ENCODE measurements at places on chromosomes 1 and 21. TPM values are rescaled to one million over a fixed set of nuclear protein-coding genes. Genes with fewer than 3 reads are reported as not detected.

GRCh38 chr1:234326497-234327366 is 46.5 kb upstream of the COA6 start:
- DNase-seq, result peak; percentile 75

Gene FNDC5
- total RNA-seq, result not detected

Gene SLAMF1
- total RNA-seq, result 70.3 TPM

GRCh38 chr1:68051475-68051874 is 1.0 kb upstream of the DIRAS3 start:
- no peak for DNase-seq

GRCh38 chr1:86741947-86742572 is 37.7 kb downstream of the SH3GLB1 start:
- peak; percentile 48 for DNase-seq

DNA sequence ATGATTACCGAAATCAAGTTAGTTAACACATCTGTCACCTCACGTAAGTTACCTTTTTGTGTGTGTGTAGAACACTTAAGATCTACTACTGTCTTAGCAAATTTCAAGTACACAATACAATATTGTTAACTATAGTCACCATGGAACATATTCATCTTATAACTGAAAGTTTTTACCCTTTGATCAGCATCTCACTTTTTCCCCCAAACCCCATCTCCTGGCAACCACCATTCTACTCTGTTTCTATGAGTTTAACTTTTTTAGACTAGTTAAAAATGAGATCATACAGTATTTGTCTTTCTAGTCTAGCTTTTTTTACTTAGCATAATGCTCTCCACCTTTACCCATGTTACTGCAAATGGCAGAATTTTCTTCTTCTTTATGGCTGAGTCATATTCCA is 124.7 kb downstream of the RABGAP1L start:
- no peak for DNase-seq

Gene CHD5
- total RNA-seq, result not detected

GRCh38 chr1:29633771-29634170 is 397.4 kb downstream of the PTPRU start:
- no peak for DNase-seq

- DNase-seq, result no peak
Measured at GRCh38 chr1:201349092-201349491, 28.4 kb downstream of the TNNT2 start.

GRCh38 chr1:60059468-60059867 is 14.1 kb downstream of the C1orf87 start:
- DNase-seq, result no peak

DNA sequence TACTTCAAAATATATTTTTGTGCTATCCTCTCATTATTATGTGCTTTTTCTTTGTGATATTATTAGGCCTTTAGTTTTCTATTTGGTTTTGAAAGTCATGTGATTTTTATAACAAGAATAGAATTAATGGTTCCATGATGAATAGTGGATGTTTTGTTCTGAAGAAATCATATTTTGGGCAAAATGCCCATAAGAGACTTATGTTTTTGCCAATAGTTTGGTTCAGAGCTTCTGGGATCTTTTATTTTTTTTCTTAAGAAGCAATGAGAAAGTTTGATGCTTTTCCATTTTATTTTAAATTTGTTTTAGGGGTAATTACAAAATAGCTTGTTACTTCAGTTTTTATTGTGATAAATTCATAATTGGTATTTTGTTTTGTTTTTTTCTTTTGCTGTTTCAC is 49.8 kb downstream of the LYPLAL1 start:
- DNase-seq, result no peak

DNA sequence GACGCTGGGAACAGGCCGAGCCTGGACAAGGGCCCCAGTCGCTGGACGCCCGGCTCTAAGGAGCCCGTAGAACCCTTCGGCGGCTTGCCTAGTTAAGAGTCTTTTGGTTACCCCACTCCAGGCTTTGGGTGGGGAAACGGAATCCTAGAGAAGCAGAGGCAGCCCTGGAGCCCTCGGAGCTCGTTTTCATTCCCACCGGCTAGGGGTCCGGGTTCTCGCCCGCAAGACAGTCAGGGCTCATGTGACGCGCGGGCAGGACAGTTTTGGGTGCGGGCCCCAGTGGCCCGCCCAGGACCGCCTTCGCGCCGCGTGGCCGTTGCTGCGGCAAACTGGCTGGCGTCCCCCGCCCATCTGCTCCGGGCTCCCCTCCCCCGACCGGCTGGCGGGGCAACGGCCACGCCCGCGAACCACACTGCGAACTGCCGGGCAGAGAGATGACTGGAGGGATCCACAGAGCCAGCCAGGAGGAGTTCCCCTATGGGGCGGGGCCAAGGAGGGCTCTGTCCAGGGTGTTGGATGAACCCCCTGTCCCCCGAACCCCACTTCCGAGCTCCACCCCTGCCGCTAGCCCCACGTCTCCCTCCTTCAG is 829 bp upstream of the HES2 start:
- no peak for DNase-seq

DNA sequence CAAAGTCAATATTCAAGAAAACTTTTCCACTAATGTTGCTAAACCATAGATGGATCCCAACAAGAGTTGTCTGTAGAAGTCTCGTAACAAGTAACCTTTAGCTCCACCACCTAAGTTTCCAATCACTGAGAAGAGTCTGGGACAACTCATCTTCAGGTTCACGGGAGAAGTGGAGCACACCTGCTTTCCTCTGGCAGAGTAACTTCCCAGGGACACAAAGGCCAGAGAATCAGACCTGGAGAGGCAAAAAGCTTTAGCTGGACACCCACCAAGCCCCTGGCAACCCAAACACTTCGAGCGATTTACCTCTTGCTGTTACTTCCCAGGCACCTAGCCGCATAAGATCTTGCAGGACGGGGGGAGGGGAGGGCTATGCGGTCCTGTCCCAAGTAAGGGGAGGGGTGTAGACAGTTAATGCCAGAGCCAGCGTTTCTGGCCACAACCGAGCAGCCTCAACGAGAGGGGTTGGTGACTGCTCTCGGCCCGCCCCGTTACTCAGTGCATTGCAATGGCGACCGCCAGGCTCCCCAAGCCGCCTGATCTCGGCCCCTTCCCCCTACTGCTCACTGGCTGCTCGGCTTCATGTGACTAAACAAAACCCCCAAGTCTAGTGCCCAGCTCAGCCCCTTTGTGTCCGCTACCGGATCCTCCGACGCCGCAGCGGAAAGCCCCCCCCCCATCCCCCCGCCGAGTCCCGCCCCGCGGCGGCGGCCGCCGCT is 709 bp downstream of the ZNF644 start:
- DNase-seq, result peak; percentile 71
